Hindlimb muscle (tissue), 1 donor: ENCODE measurements at places on chromosomes 13 and 19. TPM values are rescaled to one million over a fixed set of nuclear protein-coding genes. Genes with fewer than 3 reads are reported as not detected.

- no peak for DNase-seq
These were observed 25.3 kb upstream of the FBXO27 start for GRCh38 chr19:39057615-39058014.

DNA sequence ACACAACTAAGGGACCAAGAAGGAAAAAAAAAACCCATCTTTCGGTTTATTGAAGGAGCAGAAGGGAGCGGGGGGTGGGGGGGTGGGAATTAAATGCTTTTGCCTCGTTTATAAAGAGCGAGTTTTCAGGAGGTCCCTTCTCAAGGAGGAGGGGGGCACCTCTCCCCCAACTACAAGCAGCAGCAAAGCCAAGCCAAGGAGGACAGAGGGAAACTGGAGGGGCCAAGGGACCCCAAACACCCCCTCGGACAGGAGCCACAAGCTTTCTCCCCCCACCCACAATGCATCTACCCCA lies 2.4 kb downstream of the IRF2BP1 start:
- DNase-seq: no peak

The KIR3DL1 gene
- not detected for polyA plus RNA-seq

GRCh38 chr19:10961073-10961860 lies 437 bp downstream of the SMARCA4 start:
- DNase-seq: peak; percentile 29

GRCh38 chr19:2834294-2834871 lies 6.9 kb upstream of the ZNF555 start:
- DNase-seq: no peak

The ZNF813 gene
- 2.6 TPM for polyA plus RNA-seq

- DNase-seq: no peak
These were observed 11.4 kb downstream of the SBNO2 start for GRCh38 chr19:1162404-1163282.

DNA sequence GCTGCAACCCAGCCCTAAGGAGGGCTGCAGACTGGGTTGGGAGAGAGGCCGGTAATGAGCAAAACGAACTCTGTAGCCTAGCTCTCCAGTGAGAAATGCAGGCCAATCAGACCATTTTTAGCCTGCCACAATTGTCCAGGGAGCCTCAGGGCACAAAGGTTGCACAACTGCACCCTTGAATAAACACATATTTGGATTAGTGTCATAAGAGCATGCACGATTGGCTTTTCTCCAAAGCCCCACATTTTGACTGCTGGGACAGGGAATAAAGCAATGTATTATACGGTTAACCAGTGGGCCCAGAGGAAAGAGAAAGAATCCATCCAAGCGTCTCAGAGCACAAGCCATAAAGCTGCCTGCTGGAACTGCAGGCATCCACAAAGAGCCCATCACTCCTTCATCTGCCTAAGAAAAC lies 729.4 kb upstream of the SGCG start:
- no peak for DNase-seq

- peak; percentile 87 for DNase-seq
These were observed 9.1 kb downstream of the MAST1 start for GRCh38 chr19:12847159-12848139.
